ENCODE measurements at places on chromosomes 5 and 9.

GRCh38 chr9:113966394-113966793 is 90.3 kb downstream of the ZNF618 start:
- DNase-seq = no peak

GRCh38 chr5:123068368-123068938 is 20.6 kb upstream of the PRDM6 start:
- DNase-seq = no peak

GRCh38 chr5:162752612-162753011 is 684.8 kb upstream of the CCNG1 start:
- DNase-seq = no peak

- no peak for DNase-seq
Measured at GRCh38 chr5:54820346-54821134, 164.9 kb downstream of the ESM1 start.

GRCh38 chr5:146878476-146879172 is at the start of gene PPP2R2B:
Gene PPP2R2B, minus strand, starts transcription at chr5:146878757.
- DNase-seq = peak; percentile 33
